ENCODE measurements at places on chromosomes 2 and 18. TPM values are rescaled to one million over a fixed set of nuclear protein-coding genes. Genes with fewer than 3 reads are reported as not detected.

Gene CNTNAP5
- total RNA-seq: not detected

Gene QPCT
- 27.1 TPM for total RNA-seq

Gene CTAGE1
- total RNA-seq: 0.43 TPM

Gene KCNJ3
- total RNA-seq: not detected

Gene CNDP1
- total RNA-seq: not detected

Gene CCDC121
- 1.9 TPM for total RNA-seq

Gene XIRP2
- under 0.01 TPM for total RNA-seq

Gene GEN1
- total RNA-seq: 12.6 TPM

Gene SLC35F6
- 87.2 TPM for total RNA-seq

Gene SLC30A3
- 0.32 TPM for total RNA-seq

Gene CCT4
- 111 TPM for total RNA-seq

Gene TXNL1
- 15.8 TPM for total RNA-seq

Gene MYO3B
- not detected for total RNA-seq

Gene STPG4
- 0.64 TPM for total RNA-seq

Gene CFC1
- total RNA-seq: not detected

Gene ACTG2
- 59.6 TPM for total RNA-seq

Gene ADAM23
- 9.5 TPM for total RNA-seq

Gene IL36A
- not detected for total RNA-seq

Gene VWA3B
- total RNA-seq: not detected

Gene LMAN2L
- 31.1 TPM for total RNA-seq

Gene PROKR1
- total RNA-seq: not detected

Gene ABCG8
- not detected for total RNA-seq

Gene NAB1
- total RNA-seq: 32.2 TPM

Gene SLC35F5
- total RNA-seq: 186 TPM

Gene NEUROD1
- not detected for total RNA-seq

Gene SIX3
- not detected for total RNA-seq

Gene ACOXL
- total RNA-seq: not detected

Gene AFTPH
- total RNA-seq: 40.2 TPM

Gene COL4A3
- under 0.01 TPM for total RNA-seq

Gene DSG2
- total RNA-seq: 2.6 TPM

Gene OTOS
- total RNA-seq: not detected

Gene COL6A3
- total RNA-seq: 1,329 TPM

Gene UNC80
- not detected for total RNA-seq

Gene PRSS56
- not detected for total RNA-seq

Gene STK17B
- 43.6 TPM for total RNA-seq

Gene HTR2B
- 159 TPM for total RNA-seq

Gene NGEF
- total RNA-seq: under 0.01 TPM

Gene CHRNG
- total RNA-seq: not detected

Gene TMEM150A
- total RNA-seq: 8.6 TPM

Gene UGT1A9
- total RNA-seq: not detected

Gene DNAH7
- under 0.01 TPM for total RNA-seq

Gene MOGAT1
- total RNA-seq: not detected

Gene CFAP221
- not detected for total RNA-seq

Gene PDE11A
- under 0.01 TPM for total RNA-seq

Gene KCNS3
- 7.4 TPM for total RNA-seq

Gene SLC1A4
- total RNA-seq: 7.8 TPM

Gene SLC4A3
- total RNA-seq: 5.6 TPM

Gene ANKRD30B
- total RNA-seq: 1.9 TPM

Gene MC5R
- not detected for total RNA-seq

Gene DUSP28
- 3.5 TPM for total RNA-seq
